ENCODE measurements at places on chromosomes 5 and 9.

GRCh38 chr9:99682870-99683269, 138.8 kb upstream of the NR4A3 start:
- DNase-seq = no peak

GRCh38 chr9:38181232-38181631, 112.2 kb upstream of the SHB start:
- DNase-seq = no peak

DNA sequence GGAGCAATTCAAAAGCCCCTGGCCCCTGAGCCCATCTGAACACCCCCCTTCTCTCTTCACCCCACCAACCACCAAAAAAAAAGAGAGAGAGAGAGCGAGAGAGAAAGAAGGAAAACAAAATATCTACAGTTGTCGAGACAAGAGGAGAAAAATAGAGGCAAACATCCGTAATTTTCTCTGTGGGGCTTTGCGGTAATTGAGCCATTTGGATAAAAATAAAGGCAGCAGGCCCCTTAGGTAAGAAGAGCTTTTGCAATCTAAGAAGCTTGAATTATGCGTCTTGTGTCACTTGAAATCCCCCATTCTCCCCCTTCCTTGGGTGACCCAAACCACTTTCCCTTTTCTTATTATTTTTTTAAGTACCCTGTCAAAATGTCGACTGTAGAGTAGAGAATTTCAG, 35.5 kb upstream of the FUBP3 start:
- no peak for DNase-seq

DNA sequence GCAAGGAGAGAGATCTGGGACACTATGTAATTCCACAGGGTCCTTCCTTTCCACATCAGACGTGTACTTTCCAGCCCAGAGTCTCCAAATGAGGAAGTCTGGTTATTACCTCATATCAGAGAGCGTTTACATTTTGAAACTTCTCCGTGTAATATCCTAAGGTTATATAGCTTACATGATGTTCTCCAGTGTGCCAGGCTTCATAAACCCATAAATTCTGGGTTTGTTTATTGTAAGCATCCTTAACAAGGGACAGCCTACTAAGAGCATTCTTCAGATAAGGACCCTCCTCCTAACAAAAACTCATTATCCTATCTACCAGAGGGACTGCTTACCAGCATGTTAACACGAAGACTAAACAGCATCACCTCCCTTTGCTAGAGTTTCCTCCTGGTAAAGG, 17.9 kb downstream of the SRFBP1 start:
- DNase-seq = no peak

Data from effector memory CD4-positive, alpha-beta T cell (primary cell).